ENCODE measurements at places on chromosomes 2 and 18. TPM values are rescaled to one million over a fixed set of nuclear protein-coding genes. Genes with fewer than 3 reads are reported as not detected.

KIAA2012 gene
- not detected for total RNA-seq

SAG gene
- total RNA-seq = not detected

OSR1 gene
- 10.0 TPM for total RNA-seq

UGT1A3 gene
- total RNA-seq = not detected

OTX1 gene
- 3.4 TPM for total RNA-seq
